B cell (primary cell): ENCODE measurements at places on chromosomes 1 and 21.

- no peak for DNase-seq
These were observed 10.1 kb upstream of the SAMD11 start for GRCh38 chr1:913491-914130.

GRCh38 chr1:10796029-10796944, at the start of gene CASZ1:
TSS of gene CASZ1 (minus strand) at chr1:10796646. CDS start at chr1:10693889, 102,757 bp downstream.
- DNase-seq: no peak

DNA sequence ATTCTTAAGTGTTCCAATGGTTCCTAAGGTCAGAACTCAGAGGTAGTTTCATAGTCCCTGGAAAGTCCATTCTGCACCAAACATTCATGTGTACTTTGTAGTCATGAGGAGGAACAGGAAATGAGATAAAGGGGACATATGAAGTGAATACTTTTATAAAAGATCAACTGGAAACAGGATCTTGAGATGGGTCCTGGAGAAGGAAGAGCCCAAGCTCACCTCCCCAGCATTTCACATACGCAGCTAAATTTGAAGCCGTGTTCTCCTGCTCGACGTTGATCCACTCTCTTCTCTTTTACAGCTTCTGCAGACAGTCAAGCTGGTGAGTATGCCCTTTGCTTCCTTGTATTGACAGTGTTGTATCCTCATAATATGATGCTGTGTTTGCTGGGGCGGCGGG, 429 bp downstream of the FCGR2A start:
- no peak for DNase-seq

DNA sequence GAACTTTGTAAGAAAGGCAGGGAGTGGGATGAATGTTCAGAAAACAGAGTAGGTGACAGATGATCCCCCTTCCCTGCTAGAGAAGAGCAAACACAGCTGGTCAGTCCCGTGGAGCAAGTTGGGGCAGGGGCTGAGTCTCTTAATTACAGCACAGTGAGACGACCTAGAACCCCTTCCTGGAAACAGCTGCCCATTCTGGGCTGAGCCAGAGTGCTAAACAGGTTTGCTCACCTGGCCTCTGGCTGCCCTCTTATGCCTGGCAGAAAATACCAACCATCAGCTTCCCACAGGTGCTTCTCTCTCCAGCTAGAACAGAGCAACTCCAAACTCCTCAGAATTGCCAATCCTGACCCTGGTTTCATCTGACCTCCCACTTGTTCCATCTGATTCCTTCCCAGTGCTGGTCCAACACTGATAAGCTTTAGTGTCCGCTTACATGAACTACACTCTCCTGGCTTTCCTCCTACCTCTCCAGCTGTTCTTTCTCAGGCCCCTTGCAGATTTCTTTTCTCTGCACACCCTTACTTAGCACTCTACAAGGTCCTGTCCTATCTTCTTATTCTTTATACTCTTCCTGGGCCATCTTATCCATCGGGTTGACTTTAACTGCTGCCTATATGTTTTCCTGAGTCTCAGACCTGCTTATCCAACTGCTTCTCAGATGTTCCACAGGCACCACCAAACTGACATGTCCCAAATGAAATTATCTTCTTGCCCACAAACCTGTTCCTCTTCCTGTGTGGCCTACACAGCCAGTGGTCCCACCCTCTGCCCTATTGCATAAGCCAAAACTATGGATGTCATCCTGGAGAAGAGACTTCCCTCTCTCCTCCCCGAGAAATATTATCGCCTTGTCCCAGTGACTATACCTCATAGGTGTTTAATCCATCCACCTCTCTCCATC, 22.6 kb upstream of the COL9A2 start:
- no peak for DNase-seq

GRCh38 chr21:34526241-34526617, 14.2 kb upstream of the KCNE1 start:
- no peak for DNase-seq

GRCh38 chr1:65844821-65845534, 52.3 kb downstream of the PDE4B start:
- no peak for DNase-seq

GRCh38 chr1:95370691-95371562, 136.9 kb downstream of the RWDD3 start:
- DNase-seq: no peak

DNA sequence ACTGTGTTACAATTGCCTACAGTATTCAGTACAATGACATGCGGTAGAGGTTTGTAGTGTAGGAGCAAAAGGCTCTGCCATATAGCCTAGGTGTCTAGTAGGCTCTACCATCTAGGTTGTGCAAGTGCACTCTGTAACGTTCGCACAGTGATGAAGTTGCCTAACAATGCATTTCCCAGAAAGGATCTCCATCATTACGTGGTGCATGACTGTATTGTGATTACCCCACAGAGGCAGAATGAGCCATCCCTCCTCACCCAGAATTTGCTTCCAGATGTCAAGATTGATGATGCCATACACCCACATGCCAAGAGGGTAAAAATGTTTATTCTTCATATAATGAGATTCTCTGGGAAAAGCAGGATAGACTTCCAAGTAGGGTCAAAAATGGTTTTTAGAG, 199.3 kb upstream of the CTTNBP2NL start:
- no peak for DNase-seq

GRCh38 chr21:26909972-26910371, 56.9 kb downstream of the ADAMTS5 start:
- DNase-seq: no peak

GRCh38 chr1:225603538-225604354, 49.2 kb downstream of the ENAH start:
- no peak for DNase-seq

- no peak for DNase-seq
These were observed 36.6 kb downstream of the XCL1 start for GRCh38 chr1:168613038-168613451.

GRCh38 chr1:94961582-94961981, 34.7 kb upstream of the CNN3 start:
- no peak for DNase-seq

DNA sequence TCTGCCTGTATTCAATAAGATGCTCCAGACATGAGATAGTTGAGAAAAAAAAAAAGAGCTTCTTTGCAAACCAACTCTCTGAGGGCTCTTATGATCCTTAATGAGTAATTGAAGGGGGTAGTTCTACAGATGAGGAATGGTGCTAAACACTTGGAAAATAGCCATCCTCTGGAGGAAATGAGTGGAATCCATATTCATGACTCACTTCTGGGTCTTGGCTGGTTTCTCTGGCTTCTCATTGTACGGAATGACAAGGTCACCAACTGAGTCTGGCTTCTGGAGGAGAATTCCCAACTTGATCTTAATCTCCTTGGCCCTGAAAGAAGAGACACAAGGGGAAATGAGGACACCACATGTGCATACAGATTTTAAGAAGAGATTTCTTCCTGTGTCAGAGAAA, 34.7 kb downstream of the RGS5 start:
- no peak for DNase-seq

DNA sequence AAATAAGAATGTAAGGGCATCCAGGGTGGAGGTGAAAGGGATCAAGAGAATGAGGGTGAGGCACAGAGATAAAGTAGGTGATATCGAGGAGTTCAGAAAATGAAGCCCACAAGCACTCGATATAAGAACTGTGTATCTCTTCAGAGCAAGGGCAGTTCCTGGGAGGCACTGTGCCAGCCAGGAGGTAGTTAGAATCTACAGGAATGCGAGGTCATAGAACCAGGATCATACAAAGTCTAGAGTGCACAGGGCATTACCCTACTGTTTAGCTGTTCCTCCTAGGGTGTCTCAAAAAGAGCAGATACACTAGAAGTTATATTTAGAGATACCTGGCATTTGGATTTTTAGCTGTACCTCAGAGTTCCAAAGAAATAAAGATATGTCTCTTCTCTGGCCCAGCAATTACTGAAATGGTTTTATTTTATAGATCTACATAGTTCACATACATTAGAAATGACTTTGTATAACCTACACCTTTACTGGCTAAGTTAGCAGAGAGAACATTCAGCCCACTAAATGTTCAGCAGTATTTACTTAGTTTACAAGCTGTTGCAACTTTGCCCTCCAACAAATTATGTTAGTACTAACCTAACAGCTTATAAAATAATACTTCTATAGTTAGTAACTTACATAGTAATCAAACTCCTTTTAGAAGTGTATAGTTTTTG, 1.6 kb downstream of the OVAAL start:
- no peak for DNase-seq

DNA sequence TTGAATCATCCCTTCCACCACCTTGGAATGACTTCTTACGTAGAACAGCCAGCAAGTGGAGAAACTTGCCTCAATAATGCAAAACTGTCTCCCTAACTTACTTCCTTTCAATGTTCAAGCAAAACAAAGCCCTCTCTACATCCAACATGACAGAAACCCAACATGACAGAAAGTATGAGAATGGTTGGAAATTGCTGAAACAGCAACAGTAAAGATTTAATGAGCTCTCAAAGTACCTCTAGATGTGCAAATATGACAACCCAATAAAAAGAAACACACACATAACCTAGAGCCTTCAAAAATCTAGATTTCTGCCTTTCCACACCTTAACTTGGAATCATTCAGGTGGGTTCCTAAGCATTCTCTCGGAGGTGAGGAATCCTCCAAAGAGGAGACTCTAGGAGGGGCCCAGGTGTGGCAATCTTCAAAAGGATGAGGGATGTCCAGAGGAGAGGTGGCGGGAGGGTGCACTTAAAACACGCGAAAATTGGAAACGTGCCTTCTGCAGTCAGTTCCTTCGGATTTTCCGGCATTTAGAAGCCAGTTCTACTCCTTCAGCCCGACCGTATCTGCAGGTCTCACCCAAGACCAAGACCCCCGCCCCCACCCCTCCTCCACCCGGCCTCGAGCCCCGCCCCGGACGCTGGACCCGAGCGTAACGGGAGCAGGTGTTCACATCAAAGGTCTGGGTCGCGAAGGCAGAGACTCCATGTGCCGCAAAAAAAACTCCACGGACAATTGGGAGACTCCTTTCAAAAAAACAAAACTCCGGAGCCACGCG, 996 bp upstream of the MGST3 start:
- no peak for DNase-seq

DNA sequence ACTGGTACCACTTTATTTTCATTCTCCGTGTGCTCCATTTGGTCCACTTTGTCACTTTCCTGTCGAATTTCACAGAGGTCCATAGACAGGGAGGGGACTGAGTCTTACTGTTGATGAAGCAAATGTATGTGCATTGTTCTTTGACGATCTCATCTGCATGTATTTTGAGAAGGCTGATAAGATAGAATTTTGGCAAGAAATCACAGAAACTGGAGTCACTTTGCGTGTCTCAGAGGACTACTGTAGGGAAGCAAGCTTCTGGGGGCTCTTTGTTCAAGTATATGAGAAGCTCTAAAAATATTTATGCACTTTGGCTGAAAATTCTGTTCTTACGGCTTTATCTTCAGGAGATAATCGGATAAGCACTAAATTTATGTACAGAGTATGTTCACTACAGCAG, 78.1 kb downstream of the PCBP3 start:
- DNase-seq: no peak

DNA sequence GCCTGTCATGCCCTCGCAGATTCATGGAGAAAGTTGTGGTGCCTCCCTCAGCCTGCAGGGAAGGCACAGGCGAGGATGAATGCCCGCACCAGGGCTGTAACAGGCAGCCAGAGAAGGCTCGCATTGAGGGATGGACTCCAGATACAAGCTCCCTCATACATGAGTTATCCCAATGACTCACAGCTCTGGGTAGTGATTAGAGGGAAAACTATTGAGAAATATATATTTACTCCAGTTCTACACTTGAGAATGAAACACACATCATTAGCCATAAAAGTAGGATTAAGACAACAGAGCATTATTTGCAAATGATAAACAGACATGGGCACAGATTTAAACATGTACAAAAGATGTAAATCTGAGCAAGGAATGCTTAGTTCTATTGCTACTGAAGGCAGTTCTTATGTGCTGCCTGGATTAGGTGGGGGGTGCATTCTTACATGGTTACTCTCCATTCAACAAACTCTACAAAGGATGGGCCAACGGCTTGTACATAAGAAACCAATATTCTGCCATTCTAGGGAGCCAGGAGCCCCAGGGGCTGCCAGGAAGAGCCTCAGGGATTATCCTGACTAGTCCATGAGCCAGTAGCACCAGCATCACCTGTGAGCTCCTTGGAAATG, 97.9 kb downstream of the CSMD2 start:
- no peak for DNase-seq

DNA sequence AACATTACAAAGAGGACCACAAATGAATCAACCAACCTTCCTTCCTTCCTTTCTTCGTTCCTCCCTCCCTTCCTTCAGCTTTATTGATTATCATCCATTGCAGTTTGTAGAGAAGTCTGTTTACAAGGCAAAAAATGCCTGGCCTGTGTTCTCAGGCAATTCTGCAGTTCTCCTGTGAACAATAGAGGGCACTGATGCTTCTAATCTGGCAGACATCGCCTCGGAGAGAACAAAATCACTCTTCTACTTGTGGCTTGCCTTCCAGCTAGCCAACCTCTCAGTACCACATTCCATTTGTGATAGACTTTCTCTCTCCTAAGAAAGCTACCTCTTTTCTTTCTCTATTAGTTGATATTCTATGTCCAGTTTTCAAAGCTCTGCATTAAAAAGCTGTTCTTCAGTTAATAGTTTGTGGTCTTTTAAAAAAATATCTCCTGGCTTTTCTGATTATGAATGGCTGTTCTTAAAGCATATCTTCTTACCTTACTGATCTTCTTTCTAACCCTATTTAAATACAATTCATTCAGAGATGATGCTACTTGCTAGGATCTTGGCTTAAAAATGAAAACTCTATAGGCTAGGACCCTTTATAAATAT, 26.9 kb upstream of the ESRRG start:
- DNase-seq: no peak

- DNase-seq: no peak
These were observed 858.0 kb downstream of the USP25 start for GRCh38 chr21:16587681-16588375.

GRCh38 chr1:247419336-247419735, 3.4 kb downstream of the NLRP3 start:
- no peak for DNase-seq

- DNase-seq: no peak
These were observed 38.3 kb upstream of the GBP5 start for GRCh38 chr1:89310976-89311375.

DNA sequence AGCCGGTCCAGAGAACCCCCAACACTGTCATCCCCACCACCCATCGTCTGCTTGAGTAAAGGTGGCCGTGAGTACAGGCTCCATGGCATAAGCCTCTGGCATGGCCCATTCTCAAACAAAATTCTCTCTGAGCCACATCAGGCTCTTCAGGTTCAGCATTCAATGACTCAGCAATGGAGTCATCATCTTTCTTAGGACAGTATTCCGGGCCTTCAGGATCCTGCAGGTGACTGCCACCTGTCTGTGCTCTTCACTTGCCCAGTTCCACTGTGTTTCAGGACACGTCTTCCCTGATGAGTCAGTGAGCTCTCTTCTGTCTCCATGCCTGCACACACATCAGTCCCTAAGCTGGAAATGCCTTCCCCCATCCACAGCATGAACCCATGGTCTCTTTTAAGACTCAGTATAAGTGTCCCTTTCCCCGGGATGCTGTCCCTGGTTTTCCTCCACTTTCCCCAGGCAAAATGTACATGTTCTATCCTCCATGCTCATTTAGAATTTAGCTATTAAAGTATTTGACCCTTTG, 81.1 kb upstream of the FGGY start:
- DNase-seq: no peak
